ENCODE measurements at places on chromosomes 13 and 19.

- DNase-seq = no peak
Measured at GRCh38 chr13:111912453-111912866, 154.5 kb upstream of the SOX1 start.

DNA sequence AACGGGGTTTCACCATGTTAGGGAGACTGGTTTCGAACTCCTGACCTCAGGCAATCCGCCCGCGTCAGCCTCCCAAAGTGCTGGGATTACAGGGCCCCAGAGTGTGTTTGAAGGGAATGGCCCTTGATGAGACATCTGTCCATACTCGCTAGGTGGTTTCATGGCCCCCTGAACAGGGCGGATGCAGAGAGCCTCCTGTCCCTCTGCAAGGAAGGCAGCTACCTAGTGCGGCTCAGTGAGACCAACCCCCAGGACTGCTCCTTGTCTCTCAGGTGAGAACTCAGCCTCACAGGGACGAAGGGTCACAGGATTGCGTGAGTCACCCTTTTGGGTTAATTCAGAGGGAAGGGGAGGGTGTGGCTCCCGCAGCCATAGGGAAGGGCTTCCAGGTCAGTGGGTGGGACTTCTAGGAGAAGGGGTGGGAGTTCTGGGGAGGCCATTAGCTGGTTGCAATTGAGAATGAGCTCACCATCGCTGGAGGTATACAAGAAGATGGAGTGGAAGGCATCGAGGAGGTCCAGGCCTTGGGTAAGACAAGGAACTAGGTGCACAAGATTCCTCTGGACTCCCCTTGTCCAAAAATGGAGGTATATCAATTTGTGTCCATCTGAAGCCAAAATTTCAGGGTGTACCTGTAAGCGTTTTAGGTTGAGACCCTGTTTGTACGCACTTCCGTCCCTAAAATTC, 9.2 kb downstream of the SHD start:
- DNase-seq = no peak

- no peak for DNase-seq
Measured at GRCh38 chr19:6925801-6926751, 38.7 kb downstream of the ADGRE1 start.

GRCh38 chr19:44758596-44758995, 10.1 kb downstream of the BCL3 start:
- no peak for DNase-seq
